SJSA1 (cell line): ENCODE measurements at places on chromosomes 1 and 21. TPM values are rescaled to one million over a fixed set of nuclear protein-coding genes. Genes with fewer than 3 reads are reported as not detected.

ZYG11A gene
- 1.2 and 2.1 TPM in 2 replicates for total RNA-seq

PAX7 gene
- total RNA-seq, result not detected in 2 replicates

A3GALT2 gene
- total RNA-seq, result not detected in 2 replicates

AIRE gene
- not detected in 2 replicates for total RNA-seq

SNX7 gene
- 80.1 and 111 TPM in 2 replicates for total RNA-seq

DSCAM gene
- total RNA-seq, result not detected in 2 replicates

AGRN gene
- total RNA-seq, result 53.8 and 55.9 TPM in 2 replicates

WNT4 gene
- not detected in 2 replicates for total RNA-seq

DNA sequence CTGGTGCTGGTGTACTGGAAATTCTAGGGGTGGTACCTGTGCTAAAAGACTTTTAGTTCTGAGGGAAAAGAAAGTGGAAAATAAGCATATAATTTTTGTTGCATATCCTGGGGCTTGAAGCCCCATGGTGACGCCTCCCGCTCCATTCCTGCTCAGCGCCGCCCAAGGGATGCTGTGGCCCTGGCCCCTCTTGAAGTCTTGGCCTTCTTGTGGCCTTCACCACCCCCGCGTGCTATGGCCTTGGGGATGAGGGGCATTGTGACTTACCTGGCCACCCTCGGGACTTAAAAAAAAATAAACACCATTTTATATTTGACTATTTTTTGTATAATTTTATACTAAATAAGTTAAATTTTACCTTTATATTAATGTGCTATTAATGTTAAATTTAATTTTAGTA is 15.3 kb downstream of the IFI16 start:
- no peak for DNase-seq

DNA sequence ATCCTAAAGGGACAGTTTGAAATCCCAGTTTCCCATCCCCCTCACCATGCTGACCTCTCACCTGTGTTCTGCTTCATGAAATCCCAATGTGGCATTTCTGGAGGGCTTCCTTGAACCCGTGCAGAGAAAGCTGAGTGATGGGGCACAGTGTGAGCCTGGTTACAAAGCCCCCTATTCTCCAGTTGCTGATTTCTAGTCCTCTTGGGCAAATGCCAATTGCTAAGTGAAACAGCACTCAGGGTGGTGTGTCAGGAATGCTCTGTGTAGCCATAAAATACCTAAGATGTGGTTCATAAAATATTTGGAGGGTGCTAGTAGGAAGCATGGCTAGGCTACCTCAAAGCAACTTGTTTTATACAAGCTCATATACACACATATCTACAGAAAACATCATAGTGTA is 32.0 kb downstream of the SUSD4 start:
- peak; percentile 67 for DNase-seq

DNA sequence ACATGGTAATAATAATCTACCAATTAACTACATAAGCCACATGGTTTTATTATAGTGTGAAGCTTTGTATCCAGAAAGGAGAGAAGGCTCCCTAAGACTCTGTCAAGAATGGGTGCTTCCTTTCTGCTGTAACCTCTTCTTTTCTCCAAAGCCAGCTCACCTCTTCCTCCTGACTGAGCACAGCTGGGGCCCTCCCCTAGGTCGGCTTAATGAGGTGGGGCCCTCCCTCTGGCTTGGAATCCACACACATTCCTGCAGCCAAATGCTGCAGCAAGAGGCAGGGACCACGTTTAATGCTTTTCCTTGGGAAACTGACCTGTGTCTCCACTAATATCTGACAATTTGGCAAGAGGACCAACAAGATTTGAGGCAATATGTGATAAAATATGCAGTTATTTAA is 94.8 kb downstream of the DSCAM start:
- no peak for DNase-seq

- DNase-seq, result no peak
Observed at GRCh38 chr1:215146240-215146975, 63.9 kb downstream of the KCNK2 start.

DNA sequence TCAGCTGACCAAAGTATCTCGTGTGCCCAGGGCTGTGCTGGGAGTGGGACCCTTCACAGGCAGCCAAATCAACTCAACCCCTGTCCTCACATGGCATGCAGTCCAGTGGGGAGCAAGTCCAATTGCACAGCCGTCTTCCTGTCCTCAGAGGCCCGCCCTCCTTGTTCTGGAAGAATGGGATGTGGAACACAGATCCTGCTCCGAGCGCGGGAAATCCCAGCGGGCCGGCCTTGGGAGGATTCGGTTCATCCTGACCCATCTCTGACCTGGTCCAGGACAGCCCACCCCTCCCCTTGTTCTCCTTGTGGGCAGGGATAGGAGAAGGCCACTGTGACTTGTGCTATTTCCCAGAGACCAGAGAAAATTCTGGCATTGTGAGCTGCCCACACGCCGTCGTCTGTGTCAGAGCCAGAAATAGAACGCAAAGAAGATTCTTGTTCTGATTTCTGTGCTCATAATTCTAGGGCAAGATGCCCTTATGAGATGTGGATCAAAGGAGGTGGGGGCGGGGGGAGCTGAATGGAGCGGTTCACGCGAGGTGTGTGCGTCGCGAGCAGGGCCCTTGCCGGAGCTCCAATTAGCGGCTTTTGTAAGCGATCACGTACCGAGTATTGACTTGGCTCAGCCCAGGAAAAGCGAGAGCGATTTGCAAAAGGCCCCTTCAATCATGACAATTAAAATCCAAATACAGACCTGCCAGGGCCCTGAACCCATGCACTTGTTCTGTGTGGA is 79.2 kb downstream of the AJAP1 start:
- DNase-seq, result no peak

GRCh38 chr21:30268608-30269197 is 14.0 kb downstream of the KRTAP24-1 start:
- DNase-seq, result no peak

DNA sequence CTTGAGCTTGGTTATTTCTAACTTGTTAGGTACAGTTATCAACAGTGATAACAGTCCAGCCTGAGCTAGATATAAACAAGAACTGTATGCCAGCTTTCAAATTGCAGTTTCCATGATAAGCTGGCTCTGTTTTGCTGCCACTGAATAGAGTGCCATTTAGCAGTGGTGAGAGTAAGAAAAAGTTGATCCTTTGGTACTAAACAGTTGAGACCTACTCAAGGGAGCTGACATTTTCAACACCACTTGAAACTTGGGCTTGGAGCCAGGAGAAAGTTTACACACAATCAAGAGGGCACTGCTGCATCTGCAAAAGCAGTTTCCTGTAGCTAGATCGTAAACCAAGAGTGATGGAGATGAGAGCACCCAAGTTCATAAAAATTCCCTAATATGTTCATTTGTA is 131.3 kb downstream of the RGS7 start:
- DNase-seq, result no peak

DNA sequence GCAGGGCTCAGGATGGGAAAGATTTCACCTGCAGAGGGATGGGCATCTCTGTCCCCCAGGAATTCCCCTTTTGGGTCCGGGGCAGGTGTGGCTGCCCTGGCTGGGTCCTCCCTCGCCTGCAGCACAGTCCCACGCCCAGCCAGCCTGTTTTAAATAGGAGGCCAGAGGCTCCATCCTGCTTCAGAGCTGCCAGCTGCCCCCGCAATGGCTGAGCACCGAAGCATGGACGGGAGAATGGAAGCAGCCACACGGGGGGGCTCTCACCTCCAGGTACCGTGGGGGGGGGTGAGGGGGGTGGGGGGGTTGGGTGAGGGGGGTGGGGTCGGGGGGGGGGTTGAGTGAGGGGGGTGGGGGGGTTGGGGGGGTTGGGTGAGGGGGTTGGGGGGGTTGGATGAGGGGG is 3.6 kb downstream of the SCNN1D start:
- no peak for DNase-seq

- peak; percentile 42 for DNase-seq
Observed at GRCh38 chr1:150235294-150235851, 539 bp downstream of the ANP32E start.

DNA sequence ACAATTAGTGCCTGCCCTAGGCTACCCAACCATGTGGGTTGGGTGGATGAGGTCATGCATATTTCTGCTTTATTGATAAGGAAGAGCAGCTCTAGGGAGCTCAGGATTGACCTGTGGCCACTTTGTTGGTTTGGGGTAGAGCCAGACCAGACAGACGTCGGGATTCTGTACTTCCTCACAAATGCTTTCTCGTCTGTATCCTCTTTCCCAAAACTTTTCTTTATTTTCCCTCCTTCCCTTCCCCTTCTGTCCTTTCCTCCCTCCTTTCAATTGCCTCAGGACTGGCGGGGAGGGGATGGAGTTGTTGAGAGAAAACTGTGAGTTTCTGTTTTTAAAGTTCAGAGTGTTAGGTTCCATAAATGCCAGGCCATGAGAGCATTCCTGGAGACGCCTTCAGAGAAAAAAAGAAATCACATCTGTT is 68.0 kb downstream of the UCK2 start:
- DNase-seq, result no peak

DNA sequence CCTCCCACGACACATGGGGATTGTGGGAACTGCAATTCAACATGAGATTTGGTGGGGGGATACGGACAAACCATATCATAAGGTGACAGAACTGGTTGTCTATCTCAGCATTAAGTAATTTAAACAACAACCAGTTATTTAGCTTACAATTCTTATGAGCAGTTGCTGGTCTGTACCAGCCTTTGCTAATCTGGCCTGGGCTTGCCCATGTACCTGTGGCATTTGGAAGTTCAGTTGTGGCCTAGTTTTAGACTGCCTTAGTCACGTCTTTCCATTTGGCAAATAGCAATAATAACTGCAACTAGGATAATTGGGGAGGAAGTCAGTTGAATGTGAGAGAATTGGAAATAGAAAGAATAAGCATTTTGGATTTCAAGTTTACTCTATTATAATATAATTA is 441.8 kb upstream of the CXADR start:
- no peak for DNase-seq

GRCh38 chr1:47805921-47806361 is 191.2 kb downstream of the TRABD2B start:
- no peak for DNase-seq

DNA sequence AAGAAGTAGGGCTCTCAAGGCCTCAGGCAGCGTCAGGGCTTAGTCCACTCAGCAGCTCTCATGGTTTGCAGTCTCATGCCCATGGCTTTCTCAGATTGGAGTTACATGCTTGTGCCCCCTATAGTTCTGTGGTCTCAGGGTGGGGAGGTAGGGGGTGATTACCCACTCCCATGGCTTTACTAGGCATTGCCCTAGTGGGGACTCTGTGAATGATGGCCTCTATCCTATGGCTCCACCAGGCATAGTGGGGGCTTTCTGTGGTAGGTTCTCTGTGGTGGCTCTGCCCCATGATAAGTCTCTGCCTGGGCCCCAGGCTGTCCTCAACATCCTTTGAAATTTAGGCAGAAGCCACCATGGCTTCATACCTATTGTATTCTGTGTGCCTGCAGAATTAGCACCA is 48.9 kb downstream of the MSH4 start:
- no peak for DNase-seq

DNA sequence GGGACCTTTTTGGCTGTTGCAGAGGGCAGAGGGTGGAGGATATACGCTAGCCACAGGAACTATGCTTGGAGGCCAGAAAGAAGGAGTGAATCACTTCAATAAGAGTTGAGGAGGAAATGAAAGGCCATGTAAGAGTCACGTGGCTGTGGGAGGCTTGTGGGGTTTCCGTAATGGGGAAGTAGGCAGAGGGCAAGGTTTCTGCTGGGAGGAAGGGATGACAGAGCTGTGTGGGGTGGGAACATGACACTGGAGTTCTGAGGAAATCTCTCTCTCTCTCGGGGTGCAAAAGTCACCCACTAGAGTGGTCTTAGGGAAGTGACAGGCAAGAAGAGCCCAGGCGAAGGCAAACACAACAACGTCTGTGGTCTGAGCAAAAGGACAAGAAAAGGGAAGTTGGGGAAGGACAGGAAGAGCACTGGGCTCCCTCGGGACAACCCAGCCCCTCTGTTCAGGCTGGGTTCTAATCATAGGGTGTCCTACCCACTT is 3.9 kb upstream of the CD1C start:
- DNase-seq, result no peak

- peak; percentile 7 for DNase-seq
Observed at GRCh38 chr21:43188181-43188580, 19.4 kb downstream of the CRYAA start.
